Upper lobe of right lung (tissue), 1 donor: ENCODE measurements at places on chromosomes 3 and 15.

DNA sequence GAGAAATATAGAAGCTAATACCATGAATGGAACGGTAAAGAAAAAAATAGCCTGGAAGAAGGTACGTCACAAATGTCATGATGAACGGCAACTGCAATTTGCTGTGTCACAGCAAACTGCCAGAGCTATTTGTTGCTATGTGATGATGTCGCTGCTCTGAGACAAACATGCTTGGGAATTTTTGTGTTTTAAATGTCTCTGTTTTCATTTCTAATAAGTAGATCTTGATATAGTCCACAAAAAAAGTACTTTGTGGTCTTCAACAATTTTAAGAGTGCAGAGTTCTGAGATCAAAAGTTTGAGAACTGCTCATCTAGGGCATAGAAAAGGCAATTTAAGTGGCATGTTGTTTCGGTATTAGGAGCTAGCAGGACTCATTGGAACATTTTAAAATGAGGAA is 4.3 kb upstream of the NR1D2 start:
- no peaks in the 10 kb centered on the region for H3K27me3 ChIP-seq
- H3K4me1 ChIP-seq: peaks cover 5% of the 10 kb centered on the region
- H3K4me3 ChIP-seq: no peak overlapping the region
- no peak for DNase-seq
- H3K27ac ChIP-seq: no peak overlapping the region

DNA sequence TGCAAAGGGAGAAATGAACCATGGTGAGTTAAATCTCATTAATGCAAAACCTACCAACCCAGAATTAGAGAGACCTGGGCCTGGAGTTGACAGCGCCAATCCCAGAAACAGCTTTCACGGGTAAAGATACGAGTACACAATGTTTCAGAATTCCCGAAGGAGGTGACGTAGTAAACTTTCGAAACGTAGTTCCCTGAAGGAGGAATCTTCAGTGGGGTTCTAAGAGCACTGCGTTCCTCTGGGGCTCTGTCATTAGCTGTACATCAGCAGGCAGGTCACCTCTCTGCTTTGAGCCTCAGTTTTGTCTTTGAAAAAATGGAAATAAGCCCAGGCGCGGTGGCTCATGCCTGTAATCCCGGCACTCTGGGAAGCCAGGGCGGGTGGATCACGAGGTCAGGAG is 152.3 kb downstream of the XXYLT1 start:
- no peak overlapping the region for H3K4me3 ChIP-seq
- no peaks in the 10 kb centered on the region for H3K36me3 ChIP-seq
- no peak overlapping the region for H3K27ac ChIP-seq
- no peaks in the 10 kb centered on the region for H3K4me1 ChIP-seq
- no peaks in the 10 kb centered on the region for H3K27me3 ChIP-seq
- no peak for DNase-seq

DNA sequence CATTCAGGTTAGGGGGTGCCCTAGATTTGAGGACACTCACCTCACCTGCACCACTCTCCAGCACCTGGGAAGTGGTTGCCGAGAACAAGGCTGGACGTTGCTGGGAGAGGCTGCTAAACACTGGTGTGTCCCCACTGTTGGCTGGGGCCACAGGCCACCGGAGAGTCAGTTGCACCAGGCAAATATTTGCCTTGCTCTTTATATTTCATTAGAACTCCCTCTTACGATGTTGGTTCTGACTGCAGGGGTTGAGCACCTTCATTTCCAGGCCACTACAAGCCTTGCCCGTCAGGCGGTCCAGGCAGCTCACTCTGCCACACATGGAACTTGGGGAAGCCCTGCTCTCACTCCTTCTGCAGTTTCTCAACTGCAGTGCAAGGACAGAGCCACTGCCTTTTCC is 30.7 kb downstream of the HCN4 start:
- no peak overlapping the region for H3K4me3 ChIP-seq
- no peaks in the 10 kb centered on the region for H3K27me3 ChIP-seq
- no peaks in the 10 kb centered on the region for H3K36me3 ChIP-seq

DNA sequence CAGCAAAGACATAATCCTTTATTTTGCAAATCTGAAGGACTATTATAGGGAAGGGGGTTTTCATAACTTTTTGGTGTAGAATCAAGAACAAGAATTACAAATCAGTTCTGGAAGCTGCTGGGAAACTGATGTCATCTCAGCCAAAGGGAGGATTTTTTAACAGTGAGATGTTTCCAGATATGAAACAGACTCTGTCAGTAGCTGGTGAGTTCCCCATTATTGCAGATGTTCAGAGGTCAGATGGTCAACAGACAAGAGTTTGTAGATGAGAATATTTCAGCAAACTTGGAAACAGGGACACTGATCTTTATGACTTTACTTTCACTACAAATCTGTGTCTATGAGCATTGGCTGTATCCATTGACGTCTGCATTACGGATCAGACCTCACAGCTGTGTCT is 71.9 kb upstream of the LPP start:
- H3K27me3 ChIP-seq: no peaks in the 10 kb centered on the region
- H3K36me3 ChIP-seq: no peaks in the 10 kb centered on the region
- H3K4me3 ChIP-seq: no peak overlapping the region
- DNase-seq: no peak
- H3K4me1 ChIP-seq: no peaks in the 10 kb centered on the region

DNA sequence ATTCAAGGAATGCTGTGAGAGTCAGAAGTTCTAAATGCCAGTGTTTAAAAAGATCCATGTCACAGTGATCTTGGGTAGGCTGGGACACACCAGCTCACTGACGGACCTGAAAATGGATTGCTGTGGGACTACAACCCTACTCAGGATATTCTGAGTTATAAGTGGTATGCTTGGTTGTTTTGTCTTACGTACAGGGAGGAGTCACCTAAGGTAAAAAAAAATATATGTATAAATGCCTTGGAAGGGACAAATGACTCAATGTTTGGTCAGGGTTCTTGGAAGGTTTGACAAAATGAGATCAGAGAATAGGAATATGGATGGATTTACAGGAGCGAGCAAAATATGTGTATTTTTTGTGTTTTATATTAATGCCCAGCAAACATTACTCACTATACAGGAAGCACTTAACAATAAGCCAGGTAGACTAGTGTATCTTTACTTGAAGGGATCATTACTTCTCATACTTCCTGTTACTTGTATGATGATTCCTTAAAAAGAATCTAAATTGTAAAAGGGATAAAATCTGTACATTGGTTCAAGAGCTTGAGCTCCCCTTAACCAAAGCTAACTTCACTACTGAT is 767.3 kb downstream of the GBE1 start:
- no peaks in the 10 kb centered on the region for H3K4me1 ChIP-seq
- H3K27ac ChIP-seq: no peak overlapping the region
- no peaks in the 10 kb centered on the region for H3K27me3 ChIP-seq
- no peak overlapping the region for H3K4me3 ChIP-seq
- DNase-seq: no peak
